Dorsolateral prefrontal cortex (tissue), 122 donors: ENCODE measurements at places on chromosomes 13 and 19. TPM values are rescaled to one million over a fixed set of nuclear protein-coding genes. Genes with fewer than 3 reads are reported as not detected.

Gene ANKLE1
- total RNA-seq, result 2.6 TPM

Gene CD177
- total RNA-seq, result 3.9 TPM

Gene CLDND2
- total RNA-seq, result 4.1 TPM

Gene NKG7
- total RNA-seq, result 1.5 TPM

Gene ZNF253
- 29.6 TPM for total RNA-seq

Gene MEIOSIN
- not detected for total RNA-seq

Gene BCKDHA
- total RNA-seq, result 14.8 TPM

Gene TMEM190
- total RNA-seq, result not detected

Gene CEACAM16
- not detected for total RNA-seq

Gene PTGER1
- total RNA-seq, result not detected

Gene SEMA6B
- total RNA-seq, result 99.7 TPM

Gene FUT6
- total RNA-seq, result not detected

Gene ELSPBP1
- not detected for total RNA-seq

Gene ACP7
- 2.3 TPM for total RNA-seq

Gene KLK14
- 2.1 TPM for total RNA-seq
